ENCODE measurements at places on chromosomes 1 and 21.

DNA sequence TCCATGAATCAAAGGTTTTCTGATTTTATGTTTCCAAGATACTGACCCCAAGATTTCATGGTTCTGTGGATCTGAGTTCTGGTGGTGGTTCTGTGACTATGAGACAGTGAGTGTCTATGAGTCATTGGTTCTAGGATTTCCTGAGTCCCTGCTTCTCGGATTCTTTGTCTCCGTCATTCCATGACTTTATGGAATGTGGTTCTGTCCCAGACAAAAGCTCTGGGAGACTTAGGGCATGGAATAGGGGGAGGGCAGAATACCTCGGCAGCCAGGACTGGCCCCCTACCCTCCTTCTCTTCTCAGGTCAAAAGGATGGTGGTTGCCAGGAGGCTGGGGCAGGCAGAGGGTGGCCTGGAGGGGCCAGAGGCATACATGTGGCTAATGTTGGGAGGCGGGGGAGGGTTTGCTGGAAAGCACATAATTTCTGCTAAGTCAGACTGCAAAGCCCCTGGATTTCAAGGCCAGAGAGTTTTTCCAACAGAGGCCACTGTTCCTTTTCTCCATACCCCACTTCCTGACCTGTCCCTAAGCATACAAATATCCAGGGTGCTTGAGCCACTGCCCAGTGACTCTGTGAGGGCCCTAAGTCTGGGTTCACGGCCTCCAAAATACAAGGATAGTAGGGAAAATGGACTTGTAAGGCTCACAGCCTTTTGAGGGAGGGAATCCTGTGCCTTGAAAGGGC, 17.2 kb downstream of the CDCP2 start:
- no peak for DNase-seq

DNA sequence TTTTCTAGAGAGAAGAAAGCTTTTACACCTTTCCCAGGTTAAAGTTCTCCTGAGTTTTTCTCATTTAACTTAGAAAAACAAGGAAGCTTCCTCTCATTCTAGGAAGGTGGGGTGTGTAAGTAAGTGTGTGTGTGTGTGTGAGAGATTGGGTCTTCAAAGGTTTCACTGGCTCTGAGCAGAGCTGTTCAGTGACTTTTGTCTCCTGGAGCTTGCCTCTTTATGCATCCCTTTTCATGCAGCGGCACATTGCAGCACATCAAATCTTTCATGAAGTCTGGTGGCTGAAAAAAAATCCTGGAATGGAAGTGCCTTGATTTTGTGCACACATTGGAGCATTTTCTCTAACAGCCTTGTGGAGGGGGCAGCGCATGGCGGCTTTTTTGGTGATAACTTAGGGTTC, 3.4 kb downstream of the GPA33 start:
- no peak for DNase-seq

GRCh38 chr1:229947968-229948367, 119.1 kb upstream of the GALNT2 start:
- DNase-seq, result no peak

GRCh38 chr21:32612999-32613337, 791 bp upstream of the CFAP298 start:
- no peak for DNase-seq

- DNase-seq, result no peak
Observed at GRCh38 chr21:43766734-43767497, 9.2 kb downstream of the CSTB start.

DNA sequence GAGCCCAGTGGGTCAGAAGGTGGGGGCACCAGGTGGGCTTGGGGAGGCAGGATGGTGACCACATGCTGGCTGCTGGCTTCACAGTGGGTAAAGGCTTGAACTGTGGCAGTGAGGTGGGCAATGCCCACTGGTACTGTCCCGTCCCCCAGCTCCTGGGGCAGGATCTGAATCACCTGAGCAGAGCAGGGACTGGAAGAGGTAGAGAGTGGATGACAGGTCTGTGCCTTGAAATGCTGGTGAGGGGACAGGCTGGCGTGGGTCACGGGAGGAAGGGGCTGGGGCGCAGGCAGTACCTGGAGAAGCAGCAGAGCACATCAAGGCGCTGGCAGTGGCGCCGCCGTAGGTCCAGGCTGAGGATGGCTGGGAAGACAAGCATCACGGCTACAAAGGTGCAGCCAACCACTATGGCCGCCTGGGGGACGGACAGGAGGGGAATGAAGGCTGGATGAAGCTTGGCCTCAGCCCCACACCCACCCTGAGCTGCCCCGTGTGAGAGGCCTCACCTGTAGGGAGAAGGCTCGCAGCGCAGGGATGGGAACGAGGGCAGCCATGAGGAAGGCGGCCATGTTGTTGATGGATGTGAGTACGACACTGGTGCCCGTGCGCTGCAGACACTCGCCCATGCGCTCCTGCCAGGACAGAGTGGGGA, 14.9 kb downstream of the PTCH2 start:
- DNase-seq, result no peak

DNA sequence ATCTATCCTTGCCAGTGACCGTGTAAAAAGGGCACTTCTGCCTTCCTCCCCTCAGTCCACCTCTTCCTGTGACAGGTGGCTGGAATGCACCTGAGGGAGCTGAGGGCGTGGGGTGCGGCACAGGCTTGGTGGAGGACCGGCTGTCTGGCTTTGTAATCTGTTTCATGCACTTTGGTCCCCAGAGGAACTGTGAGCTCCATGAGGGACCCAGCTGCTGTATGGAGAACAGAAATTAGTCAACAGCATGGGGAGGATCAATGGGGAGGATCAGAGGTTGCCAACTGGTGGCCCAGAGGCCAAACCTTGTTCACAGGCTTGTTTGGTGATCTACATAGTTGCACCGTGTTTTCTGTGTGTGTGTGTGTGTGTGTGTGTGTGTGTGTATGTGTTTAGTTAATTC, 19.0 kb upstream of the LUZP1 start:
- DNase-seq, result no peak

DNA sequence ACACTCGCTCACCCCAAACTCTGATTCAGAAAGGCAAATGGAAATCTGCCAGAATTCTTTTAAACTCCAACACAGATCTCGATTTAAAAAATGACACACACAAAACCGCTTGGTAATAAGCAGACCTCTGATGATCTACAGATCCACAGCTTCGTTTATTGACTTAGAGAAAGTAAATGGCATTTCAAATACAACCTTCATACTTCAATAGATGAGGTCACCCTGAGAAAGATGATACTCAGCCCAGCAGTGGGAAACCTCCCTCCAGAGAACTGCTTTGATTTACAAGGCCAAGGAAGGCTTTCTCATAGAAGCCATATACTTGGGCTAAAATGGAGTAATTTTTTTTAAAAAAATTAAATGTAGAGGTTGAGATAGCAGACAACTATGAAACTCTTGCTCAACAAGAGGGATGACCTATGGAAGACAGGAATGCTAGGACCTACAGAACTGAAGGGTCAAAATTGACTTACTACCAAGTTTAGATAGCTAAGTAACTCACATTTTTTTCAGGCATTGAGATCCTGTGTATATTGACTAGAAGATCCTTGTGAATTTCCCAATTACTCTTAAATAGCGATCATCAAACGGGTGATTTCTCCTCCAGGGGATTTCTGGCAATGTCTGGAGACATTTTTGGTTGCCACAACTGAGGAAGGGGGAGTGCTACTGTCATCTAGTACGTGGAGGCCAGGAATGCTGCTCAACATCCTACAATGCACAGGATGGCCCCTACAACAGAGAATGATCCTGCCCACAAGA, 143.9 kb downstream of the CLIC6 start:
- DNase-seq, result no peak

DNA sequence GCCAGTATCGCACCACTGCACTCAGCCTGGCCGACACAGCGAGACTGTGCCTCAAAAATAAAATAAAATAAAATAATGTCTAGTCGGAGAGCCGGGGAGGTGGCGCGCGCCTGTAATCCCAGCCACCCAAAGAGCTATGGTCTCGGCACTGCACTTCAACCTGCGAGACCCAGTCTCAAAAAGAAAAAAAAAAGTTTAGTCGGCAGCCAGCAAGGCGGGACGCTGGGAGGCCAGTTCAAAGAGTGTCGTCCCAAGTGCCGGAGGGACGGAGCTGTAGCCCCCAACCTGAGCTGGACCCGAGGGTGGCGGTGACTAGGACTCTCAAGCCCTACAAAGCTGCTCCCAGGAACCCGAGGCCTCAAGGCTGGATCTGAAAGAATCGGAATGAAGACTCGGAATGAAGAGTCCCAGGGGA, 632 bp upstream of the FALEC start:
- DNase-seq, result no peak

DNA sequence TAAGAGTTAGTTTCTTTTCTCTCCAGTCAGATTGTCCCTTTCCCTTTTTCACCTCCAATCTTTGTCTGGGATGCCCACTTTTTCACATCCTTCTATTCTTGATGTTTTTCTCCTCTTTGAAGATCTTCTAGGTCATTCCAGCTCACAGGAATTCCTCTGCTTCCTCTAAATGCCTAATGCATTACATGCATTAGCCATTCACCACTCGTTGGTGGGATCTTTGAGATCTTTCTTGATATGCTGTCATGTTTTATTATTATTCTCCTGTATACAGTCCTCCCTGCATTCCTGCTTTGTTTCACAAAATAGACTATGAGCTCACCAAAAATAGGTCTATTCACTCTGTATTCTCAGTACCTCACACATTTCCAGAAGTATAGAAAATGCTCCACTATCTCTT, 129.0 kb downstream of the LYPLAL1 start:
- DNase-seq, result no peak

GRCh38 chr1:22969304-22969709, 3.4 kb downstream of the LACTBL1 start:
- DNase-seq, result no peak

- no peak for DNase-seq
Observed at GRCh38 chr1:92587445-92587844, 100.7 kb upstream of the GFI1 start.

GRCh38 chr1:219209578-219209977, 35.9 kb downstream of the LYPLAL1 start:
- no peak for DNase-seq

- DNase-seq, result no peak
Observed at GRCh38 chr1:18496056-18496455, 15.3 kb downstream of the KLHDC7A start.

- no peak for DNase-seq
Observed at GRCh38 chr1:241608379-241609033, 31.7 kb downstream of the CHML start.

GRCh38 chr1:150162582-150162861, 12.8 kb downstream of the PLEKHO1 start:
- DNase-seq, result no peak

GRCh38 chr1:116765962-116766361, 11.7 kb downstream of the CD2 start:
- no peak for DNase-seq

DNA sequence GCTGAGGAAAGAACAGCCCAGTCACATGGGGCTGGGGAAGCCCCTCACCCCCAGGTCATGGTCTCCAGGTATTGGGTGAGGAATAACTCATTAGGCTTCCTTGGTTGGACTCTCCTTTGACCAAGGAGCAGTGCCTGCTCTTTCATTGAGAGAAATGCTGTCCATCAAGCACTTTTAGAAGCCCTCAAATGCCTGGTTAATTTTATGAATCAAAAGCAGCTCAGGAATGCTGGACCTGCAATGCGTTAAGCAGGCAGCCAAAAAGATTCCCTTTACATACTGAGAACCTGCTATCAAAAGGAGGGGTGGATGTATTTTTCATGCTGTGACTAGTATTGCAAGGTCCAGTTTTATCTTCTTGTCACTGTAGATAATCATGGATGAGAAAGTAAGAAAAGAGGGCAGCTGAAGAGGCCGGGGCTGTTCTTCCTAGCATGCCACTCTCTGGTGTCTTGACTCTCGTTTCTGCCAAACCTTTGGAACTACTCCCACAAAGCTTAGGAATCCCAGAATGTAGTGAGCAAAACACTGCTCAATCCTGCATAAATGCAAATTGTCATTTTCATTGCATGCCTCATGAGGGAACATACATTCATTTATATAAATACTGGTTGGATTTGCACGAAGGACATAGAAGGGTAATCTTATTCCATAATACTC, 2.1 kb upstream of the CD58 start:
- no peak for DNase-seq

- no peak for DNase-seq
Observed at GRCh38 chr1:8495928-8496401, 178.1 kb downstream of the SLC45A1 start.

DNA sequence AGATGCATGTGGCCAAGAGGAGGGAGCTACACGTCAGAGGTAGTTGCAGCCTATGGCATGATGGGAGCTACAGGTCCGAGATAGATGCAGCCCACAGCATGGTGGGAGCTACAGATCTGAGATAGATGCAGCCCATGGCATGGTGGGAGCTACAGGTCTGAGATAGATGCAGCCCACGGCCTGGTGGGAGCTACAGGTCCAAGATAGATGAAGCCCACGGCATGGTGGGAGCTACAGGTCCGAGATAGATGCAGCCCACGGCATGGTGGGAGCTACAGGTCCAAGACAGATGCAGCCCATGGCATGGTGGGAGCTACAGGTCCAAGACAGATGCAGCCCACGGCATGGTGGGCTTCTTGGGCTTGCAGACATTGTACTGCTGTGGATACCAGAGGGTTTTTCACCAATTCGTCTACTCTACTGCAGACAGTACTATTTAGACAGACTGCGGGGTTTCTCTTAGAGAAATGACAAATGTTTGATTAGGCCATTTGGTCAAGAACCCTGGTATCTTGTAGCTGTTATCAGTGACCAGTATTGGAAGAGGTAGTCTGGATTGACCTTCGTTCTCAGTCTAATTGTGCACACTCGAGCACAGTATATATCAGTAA, 127.4 kb downstream of the DHRS3 start:
- DNase-seq, result no peak

DNA sequence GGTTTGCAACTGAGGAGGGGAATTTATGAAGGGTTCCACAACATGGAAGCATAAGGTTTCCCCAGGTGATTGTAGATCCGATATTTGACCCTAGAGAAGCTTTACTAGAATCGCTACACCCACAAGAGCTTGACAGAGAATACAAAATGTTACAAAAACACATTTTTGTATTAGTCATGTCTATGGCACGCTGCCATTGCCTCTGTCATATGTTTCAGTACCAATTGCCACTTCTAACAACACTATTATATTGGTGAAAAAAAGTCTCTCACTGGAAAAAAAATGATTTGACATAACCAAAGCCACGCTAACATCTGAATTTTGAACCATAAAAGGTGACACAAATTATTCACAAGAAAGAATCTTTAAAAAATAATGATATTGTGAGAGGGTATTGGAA, 214.5 kb downstream of the KCNT2 start:
- DNase-seq, result no peak

DNA sequence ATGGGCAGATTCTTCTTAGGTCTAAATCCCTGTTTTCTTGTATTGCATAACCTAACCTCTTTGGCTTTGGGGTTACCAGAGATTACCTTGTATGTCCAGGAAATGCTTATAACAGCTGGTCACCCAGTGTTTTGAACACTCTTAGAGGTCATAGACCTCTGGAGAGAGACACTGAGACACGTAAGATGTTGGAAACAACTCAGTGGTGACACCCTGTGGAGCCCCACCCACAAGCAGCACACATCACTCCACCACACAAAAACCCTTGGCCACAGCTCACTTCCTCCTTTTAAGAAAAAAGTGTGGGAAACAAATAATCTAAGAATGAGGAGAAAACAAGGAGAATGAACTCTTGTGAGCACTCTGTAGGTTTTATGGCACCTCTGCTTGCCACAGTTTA, 26.3 kb upstream of the CYP4B1 start:
- no peak for DNase-seq

- DNase-seq, result no peak
Observed at GRCh38 chr1:168085401-168085872, 51.3 kb downstream of the GPR161 start.

Data from hematopoietic multipotent progenitor cell treated with erythropoietin and hydrocortisone succinate and interleukin-3 and kit ligand, for 17 days (in vitro differentiated cells).